ENCODE measurements at places on chromosomes 12 and 14.

DNA sequence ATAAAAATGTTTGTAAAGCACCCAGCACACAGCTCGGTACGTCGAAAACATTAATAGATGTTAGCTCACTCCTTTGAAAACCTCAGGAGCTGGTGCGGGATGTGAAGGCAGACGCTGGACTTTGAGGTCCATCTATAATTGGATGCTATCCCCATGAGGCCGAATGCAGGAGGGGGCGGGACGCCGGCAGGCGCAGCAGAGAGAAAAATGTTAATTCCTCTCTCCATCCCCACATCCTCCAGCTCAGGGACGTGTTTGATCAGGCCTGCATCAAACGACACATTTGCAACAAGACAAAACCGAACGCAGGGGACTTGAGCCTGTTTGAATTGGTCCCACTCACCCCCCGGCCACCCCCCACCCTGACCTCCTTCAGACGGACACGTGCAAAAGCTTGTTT is 231.0 kb downstream of the RBM19 start:
- no peak for DNase-seq

- DNase-seq = no peak
Measured at GRCh38 chr12:122082621-122083356, 4.2 kb downstream of the MLXIP start.

DNA sequence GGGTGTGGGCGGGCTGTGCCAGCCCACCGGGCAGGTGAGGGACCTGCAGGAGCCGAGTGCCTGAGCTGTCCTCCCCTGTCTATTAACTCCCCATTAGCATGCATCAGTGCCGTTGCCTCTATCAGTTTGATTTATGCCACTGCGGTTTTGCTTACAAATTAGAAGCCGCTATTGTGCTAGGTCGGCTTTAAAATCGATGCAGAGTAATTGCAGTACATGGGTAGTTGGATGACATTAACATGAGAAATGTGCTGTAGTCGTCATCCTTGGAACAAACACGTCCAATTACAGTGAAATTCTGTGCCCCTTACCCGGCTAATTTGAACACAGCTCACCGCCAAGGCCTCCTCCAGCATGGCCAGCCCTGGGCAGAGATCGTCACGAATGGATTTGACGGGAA is 145.8 kb downstream of the TSPAN9 start:
- DNase-seq = no peak

DNA sequence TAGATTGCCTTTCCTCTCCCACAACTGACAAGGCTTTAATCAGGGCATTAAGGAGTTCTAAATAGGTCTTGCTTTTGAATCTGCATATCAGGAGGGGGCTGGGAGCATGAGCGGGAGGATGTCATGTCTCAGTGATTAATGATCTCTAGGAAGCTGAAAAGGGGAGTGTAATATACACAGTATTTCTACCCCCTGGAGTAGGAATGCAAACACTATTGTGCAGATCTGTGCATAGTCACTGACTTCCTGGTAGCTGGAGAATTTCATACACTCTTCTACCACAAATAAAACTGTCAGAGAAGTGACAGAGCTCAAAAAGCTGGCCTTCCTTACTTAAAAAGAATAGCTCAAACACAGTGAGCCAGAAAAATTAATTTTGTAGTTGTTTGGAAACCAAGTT is 65.8 kb downstream of the RIC8B start:
- DNase-seq = peak; percentile 79

- no peak for DNase-seq
Measured at GRCh38 chr12:28905220-28905955, 243.7 kb upstream of the FAR2 start.

GRCh38 chr12:53268630-53269562 is 797 bp downstream of the ESPL1 start:
- no peak for DNase-seq

DNA sequence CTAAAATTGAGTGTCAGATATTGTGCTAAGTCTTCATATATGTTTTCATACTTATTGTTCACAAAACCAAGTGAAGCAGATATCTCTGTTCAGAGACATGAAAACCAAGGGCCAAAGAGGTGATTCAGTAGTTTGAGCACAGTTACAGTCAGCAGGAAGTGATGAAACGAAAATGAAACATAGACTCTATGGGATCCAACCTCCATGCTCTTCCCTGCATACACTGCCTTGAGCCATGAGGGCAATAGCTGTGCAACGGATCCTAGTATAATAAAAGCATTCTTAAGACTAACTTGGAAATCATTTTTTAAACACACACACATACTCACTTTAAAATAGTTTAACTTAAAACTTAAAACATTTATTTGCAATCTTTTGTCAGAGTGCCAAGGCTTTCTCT is 27.9 kb downstream of the ESR2 start:
- peak; percentile 52 for DNase-seq

DNA sequence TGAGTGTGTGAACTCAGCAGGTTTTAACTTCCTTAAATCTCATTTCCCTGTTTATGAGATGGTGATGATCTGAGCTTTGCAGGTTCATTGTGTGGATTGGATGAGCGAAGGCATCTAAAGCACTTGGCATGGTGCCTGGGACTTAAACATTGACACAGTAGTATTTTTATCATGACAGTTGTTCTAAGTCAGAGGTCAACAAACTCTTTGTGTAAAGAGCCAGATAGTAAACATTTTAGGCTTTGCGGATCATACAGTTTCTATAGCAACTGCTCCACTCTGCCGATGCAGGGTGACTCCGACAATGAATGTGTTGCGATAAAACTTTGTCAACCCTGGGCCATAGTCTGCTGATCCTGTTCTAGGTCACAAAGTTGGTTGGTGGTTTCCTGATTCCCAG is 25.2 kb downstream of the SLC24A4 start:
- no peak for DNase-seq

DNA sequence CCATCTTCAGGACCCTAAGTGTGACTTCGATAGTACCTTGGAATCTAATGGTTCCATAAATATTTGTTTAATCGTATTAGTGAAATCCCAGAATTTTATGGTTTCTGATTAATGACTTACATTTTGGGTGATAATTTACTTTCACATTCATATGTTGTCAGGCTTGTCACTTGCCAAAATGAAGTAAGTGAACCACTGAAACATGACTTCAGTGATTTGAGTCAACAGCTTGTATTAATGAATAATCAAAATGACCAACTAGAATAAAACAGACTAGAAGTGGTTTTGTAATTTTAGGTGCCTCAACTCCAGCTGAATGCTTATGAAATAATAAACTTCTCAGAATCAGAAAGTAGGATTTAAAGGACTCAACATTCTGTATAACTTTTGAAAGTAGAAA is 517.1 kb downstream of the PRKD1 start:
- no peak for DNase-seq

GRCh38 chr14:29937116-29937515 is 9.5 kb upstream of the PRKD1 start:
- DNase-seq = peak; percentile 40

GRCh38 chr12:80937391-80938238 is at the start of gene LIN7A:
LIN7A (minus strand) TSS chr12:80937934; CDS start chr12:80937722, 212 bp downstream.
- no peak for DNase-seq

GRCh38 chr14:51554953-51555352 is 96.8 kb upstream of the FRMD6 start:
- no peak for DNase-seq

- peak; percentile 84 for DNase-seq
Measured at GRCh38 chr14:38357557-38357956, 101.7 kb upstream of the CLEC14A start.

DNA sequence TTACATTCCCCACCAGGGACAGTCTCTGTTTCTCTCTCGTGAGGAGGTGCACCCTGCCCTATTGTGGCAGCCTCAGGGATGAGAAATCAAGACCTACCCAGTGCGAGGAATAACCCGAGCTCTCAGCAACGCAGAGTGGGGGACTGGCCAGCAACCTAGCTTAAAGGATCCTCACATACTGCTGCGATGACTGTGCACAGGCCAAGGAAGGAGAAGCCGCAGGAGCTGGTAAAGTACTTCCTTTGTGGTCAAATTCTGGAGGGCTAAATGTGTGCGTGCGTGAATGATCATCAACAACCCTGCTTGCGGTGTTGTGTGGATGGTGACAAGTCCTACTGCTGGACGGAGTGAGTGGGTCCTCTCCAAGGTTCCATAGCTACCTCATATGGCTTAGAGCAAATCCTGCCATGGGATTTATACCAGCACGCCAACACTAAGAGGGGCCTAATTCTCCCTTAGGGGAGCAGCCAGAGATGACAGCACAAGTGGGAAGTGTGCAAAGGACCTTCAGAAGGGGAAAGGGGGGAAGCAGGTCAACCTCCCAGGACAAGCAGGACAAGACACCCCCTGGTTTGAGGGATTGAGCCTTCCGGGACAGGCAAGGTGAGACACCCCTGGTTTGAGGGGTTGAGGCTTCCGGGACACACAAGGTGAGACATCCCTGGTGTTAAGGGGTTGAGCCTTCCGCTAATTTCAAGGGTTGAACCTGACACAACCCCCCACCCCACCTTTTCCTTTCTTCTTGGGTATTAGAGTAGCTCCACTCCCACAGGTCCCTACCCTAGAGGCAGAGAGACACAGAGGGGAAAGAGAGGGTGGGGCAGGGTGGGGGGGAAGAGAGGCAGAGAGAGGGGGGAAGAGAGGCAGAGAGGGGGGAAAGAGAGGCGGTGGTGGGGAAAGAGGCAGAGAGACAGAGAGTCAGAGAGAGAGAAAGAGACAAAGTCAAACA is 58.8 kb upstream of the AP4S1 start:
- no peak for DNase-seq

GRCh38 chr12:64532734-64533351 is 77.5 kb upstream of the RASSF3 start:
- DNase-seq = no peak

GRCh38 chr14:94548999-94549985 is 11.9 kb upstream of the SERPINA4 start:
- DNase-seq = no peak

DNA sequence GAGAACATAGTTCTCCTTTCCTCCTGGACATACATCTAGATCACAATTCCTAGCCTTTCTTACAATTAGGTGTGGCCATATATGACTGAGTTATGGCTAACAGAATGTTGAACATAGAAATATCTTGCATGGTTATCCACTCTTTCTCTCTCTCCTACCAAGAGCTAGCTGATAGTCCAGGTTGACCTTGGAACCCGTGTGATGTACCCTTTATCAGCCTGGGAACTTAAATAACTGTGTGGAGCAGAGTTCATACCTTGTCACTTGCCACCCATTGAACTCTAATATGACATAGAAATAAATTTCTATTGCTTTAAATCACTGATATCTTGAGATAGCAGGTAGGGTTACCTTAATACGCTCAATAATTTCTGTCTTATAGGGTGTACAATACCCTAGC is 115.9 kb downstream of the TPH2 start:
- no peak for DNase-seq

- no peak for DNase-seq
Measured at GRCh38 chr14:103550451-103551337, 11.8 kb downstream of the BAG5 start.

- DNase-seq = peak; percentile 47
Measured at GRCh38 chr12:59736786-59737185, 141.0 kb downstream of the SLC16A7 start.

GRCh38 chr12:18101043-18101442 is 11.1 kb upstream of the RERGL start:
- no peak for DNase-seq

GRCh38 chr12:128672893-128673292 is 150.9 kb downstream of the SLC15A4 start:
- no peak for DNase-seq

GRCh38 chr14:22384167-22384549 is 204.9 kb downstream of the DAD1 start:
- no peak for DNase-seq

DNA sequence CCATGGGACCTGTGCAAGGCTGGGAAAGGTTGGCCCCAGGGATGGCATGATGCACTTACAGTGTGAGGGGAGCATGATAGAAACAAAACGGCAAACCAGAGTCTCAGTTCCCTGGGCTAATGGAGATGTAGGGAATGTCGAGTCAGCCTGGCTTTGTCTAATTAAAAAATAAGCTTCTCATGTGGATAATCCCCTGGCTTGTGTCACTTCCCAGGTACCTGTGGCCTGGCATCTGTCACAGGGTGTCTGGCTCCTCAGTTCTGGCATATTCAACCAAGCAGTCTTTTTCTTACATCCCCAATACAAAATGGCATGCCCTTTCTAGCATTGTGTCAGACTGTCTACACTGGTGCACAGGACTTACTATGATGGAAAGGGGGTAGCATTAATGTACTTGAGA is 261.4 kb downstream of the GRIN2B start:
- DNase-seq = no peak

DNA sequence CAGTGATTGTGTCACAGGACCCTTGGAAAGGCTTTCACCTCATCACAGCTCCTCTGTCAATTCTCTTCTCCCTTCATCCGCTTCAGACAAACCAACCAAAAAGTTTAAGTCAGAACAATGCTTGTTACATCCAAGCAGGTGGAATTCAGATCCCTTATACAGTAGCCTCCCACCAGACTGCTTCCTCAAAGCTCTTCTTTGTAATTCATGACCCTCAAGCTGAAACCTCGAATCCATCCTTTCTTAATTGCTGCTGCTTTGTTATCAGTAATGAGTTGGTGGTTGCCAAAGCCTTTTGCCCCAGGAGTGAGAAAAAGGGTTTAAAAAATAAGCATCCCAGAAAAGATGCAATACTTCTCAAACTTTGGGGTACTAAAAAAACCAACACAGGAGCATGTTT is 9.5 kb downstream of the BEST3 start:
- no peak for DNase-seq

DNA sequence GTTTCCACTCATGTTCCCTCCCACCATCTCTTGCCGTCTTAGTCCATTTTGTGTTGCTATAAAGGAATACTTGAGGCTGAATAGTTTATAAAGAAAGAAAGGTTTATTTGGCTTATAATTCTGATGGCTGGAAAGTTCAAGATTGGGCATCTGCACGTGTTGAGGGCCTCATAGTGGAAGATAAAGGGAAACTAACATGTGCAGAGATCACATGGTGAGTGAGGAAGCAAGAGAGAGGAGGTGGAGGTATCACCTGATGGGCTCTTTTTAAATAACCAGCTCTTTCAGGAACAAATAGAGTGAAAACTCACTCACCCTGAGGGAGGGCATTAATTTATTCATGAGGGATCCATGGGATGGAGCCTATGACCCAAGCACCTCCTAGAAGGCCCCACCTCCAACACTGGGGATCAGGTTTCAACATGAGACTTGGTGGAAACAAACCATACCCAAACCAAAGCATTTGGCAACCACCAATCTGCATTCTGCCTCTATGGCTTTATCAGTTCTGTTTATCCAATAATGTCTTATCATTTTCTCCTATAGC is 29.5 kb downstream of the MYO1H start:
- no peak for DNase-seq

DNA sequence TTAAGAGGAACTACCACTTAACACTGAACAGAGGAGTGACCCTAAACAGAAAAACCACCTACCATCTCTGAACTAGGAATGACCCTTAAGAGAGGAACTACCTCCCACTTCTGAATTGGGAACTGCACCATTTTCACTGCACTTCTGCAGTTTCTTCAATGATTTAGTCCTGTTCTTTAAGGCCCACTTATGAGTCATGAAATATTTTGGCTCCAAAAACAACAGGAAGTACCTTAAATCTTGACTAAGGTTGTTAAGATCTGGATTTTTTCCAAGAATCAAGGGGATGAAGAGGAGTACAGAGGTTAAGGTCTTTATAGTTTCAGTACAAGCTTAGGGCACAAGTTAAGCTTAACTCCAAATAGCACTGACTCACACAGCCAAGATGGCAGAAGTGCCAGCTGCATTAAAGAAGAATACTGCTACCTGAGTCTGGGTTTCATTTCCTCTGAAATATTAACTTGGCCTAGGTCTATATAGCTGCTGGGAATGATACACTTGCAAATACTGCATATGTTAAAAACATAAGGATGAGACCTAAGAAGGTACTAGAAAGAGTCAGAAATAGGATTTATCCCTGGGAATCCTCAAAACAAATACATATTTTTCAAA is 4.2 kb downstream of the NPC2 start:
- DNase-seq = peak; percentile 76
